Esophagus muscularis mucosa (tissue), 4 donors: ENCODE measurements at places on chromosomes 1 and 21.

- no peak for DNase-seq
Measured at GRCh38 chr1:1578371-1578940, 3.8 kb upstream of the SSU72 start.

GRCh38 chr1:24932284-24932683 lies 2.2 kb upstream of the RUNX3 start:
- DNase-seq, result no peak

- DNase-seq, result no peak
Measured at GRCh38 chr1:212606395-212607205, 2.0 kb upstream of the ATF3 start.

GRCh38 chr1:97500760-97501159 lies 420.1 kb downstream of the DPYD start:
- DNase-seq, result no peak

DNA sequence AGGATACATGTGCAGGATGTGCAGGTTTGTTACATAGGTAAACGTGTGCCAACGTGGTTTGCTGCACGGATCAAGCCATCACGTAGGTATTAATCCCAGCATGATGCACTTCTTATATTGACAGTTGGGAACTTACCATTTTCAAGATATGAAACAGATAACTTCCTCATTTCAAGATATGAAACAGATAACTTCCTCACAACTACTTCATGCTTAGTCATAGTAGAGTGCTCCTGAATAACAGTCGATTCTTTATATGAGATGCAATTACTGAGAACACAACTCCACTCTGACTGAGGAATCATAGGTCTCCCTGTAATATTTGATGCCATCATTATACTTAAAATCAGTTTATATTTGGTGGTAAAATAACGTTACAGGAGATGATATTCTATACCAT lies 1124.3 kb downstream of the AMY1C start:
- DNase-seq, result no peak

DNA sequence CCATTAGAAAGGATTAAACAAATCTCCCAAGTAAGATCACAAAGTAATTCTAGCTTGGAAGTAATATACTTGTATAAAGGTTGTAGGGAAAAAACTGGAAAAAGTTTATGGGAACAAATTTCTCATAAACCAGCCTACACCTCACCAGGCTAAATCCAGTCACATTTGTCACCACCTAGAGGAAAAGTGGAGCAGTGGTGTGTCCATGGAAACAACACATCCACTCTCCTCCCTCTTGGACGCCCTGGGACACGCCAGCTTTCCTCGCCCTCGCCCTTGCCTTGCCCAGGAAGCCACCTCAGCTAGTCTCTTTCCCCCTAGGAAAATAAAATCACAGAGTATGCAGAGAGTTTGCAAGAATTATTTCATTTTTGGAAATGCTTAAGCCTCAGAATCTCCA lies 2.2 kb downstream of the PALMD start:
- DNase-seq, result no peak
